ENCODE measurements at places on chromosomes 13 and 19.

GRCh38 chr13:102323505-102323904 is 78.3 kb downstream of the FGF14 start:
- DNase-seq = no peak

GRCh38 chr19:2906631-2907195 is 6.0 kb downstream of the ZNF57 start:
- DNase-seq = no peak

DNA sequence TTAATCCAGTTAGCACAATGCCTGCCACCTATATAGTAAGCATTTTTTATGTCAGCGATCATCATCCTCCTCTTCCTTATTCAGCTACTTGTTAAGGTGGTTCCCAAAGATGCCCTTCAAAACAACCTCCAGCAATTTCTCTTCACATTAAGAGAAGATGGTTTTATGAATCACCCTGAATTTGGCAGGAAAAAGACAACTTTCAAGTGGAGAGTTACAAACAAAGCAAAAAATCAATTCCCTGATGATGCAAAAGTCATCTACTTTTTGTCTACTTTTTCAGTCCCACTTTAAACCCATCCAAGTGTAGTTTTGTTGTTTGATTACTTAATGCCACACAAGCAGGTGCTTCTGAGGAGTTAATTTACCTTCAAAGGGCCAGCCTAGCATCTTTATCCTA is 139.1 kb upstream of the SERP2 start:
- DNase-seq = no peak

- no peak for DNase-seq
Observed at GRCh38 chr13:42814868-42815267, 33.5 kb downstream of the FAM216B start.

GRCh38 chr13:21364916-21365315 is 94.2 kb downstream of the ZDHHC20 start:
- no peak for DNase-seq

DNA sequence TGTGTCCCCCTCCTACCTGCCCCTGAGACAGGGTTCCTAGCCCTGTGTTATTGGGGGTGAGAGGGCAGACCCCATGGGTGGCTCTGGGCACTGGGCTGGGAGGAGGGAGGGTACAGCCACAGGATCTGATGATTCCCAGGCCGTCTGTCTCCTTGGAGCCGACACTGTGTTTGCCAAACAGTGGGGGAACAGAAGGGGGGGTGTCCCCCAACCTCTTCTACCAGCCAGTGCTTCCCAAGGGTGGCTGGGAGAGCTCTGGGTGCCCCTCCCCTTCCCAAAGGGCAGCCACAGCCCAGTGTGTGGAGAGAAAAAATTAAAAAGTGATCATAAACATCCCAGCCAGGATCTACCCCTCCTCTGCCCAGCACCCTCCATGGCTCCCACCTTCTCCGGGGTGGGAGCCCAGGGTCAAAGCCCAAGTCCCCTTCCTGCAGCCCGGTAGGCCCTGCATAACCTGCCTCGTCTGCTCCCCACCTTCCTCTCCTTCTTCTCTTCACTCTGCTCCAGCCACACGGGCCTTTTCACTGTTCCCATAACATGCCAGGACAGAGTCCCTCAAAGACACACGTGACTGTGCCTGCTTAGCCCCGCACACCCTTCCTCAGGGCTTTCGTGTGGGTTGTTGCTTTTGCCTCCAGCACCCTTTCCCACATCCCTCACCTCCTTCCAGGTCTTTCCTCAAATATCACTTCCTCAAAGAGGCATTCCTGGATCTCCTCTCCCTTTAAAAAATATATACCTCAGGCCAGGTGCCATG is 1.4 kb upstream of the PLIN4 start:
- no peak for DNase-seq

- DNase-seq = no peak
Observed at GRCh38 chr13:44293374-44293773, 80.2 kb upstream of the SERP2 start.

GRCh38 chr13:62377838-62378237 is 962.2 kb upstream of the PCDH20 start:
- no peak for DNase-seq

DNA sequence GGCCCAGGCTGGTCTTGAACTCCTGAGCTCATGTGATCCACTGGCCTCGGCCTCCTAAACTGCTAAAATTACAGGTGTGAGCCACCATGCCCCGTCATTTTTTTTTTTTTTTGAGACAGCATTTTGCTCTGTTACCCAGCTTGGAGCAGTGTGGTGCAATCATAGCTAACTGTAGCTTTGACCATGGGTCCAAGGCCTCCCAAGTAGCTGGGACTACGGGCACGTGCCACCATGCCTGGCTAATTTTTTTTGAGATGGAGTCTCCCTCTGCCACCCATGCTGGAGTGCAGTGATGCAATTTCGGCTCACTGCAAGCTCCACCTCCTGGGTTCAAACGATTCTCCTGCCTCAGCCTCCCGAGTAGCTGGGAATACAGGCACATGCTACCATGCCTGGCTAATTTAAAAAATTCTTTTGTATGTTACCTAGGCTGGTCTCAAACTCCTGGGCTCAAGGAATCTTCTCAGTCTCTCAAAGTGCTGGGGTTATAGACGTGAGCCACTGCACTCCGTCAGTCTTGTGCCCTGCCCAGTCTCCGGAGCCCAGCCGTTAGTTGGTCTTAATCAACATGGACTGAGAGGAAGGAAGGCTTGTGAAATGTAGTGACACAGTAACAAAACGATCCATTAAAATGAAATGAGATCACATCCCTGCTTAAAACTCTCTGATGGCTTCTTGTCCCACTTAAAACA is 1.4 kb upstream of the LRG1 start:
- no peak for DNase-seq

DNA sequence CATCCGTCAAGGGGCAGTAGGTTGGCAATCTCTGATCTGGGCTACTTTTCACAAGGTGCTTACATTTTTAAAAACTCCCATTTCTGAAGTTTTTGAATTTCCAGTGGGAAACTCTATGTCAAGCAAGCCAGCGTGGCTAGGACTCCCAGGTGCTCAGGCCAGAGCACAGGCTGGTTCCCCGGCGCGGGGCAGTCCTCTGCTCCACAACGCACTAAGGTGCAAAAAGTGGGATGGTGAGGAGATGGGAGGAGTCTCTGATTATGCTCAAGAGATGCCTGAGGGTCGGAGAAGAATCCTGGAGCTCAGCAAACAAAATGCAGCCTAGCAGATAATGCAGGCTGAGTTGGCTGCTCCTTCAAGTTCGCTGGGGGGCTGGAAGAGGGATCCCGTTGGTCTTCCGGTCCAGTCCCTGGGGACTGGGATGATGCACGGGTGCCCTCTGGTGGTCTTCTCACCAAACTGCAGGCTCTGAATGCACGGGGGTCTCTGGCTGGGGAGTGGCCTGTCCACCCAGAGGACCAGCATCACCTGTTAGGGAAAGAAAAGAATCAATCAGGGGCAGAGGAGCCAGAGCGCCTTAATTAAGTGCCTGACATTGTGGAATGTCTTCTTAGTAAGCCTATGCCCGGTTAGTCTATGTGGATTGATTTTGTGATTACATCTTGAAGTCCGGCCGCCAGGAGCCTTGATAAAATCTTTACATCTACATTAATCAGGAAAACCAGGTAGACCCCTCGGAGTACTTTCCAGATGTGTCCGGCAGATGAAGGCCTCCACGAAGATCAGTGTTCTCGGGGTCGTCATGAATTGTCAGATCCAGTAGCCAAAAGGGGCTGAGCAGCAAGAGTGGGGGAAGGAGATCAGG is 244.4 kb upstream of the MAB21L1 start:
- DNase-seq = peak; percentile 2

DNA sequence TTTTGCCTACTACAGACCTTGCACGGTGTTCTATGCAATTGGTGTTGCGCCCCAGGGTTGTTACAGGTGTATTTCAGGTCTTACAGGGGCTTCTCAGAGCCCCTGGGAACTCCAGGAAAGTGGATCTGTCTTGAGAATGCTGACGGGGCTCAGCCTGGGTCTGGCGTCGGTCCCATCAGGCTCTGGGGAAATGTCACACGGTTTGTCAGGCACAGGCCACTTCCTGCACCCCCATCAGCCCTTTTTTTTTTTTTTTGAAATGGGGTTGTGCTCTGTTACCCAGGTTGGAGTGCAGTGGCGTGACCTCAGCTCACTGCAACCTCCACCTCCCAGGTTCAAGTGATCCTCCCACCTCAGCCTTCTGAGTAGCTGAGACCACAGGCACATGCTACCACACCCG is 13.2 kb downstream of the CLEC4G start:
- no peak for DNase-seq

- DNase-seq = no peak
Observed at GRCh38 chr13:23741879-23742510, 147.2 kb downstream of the MIPEP start.

GRCh38 chr19:45040059-45040771 is 1.4 kb downstream of the CLASRP start:
- DNase-seq = peak; percentile 55

GRCh38 chr13:26910754-26911465 is 150.3 kb upstream of the GPR12 start:
- DNase-seq = no peak

DNA sequence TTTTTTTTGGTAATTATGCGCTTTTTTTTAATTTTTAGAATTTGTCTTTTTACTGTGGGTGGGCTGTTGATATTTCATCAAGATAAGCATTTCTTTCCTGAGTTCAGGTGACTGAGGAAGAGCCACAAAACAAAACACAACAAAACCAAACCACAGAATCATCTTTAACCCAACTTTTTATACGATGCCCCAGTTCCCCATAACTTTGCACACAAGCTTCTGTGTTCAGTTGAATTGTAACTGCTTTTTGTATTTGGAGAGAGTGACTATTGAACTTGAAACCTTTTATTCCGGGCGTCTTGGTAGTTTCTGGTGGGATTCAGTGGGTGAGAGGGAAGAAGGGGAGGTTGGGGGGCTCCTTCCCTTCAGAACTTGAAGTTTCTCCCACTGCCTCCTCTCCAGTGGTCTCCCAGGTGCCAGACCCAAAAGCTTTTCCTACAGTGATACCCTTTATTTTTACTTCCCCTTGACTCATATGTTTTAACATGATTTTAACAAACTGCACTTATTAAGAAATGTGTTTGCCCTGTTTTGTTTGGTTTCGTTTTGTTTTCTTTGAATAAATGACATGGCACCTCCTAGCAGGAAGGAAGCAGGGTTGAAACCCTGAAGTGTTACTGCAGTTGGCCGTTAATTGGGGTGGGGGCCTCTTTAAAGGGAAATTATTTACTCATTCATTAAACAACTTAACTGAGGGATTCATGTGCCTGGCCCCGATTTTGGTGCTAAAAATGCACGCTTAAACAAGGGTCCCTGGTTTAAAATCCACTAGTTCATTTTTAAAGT is 2.7 kb upstream of the CCDC97 start:
- no peak for DNase-seq

GRCh38 chr19:52343548-52343947 is 7.5 kb downstream of the ZNF610 start:
- no peak for DNase-seq

DNA sequence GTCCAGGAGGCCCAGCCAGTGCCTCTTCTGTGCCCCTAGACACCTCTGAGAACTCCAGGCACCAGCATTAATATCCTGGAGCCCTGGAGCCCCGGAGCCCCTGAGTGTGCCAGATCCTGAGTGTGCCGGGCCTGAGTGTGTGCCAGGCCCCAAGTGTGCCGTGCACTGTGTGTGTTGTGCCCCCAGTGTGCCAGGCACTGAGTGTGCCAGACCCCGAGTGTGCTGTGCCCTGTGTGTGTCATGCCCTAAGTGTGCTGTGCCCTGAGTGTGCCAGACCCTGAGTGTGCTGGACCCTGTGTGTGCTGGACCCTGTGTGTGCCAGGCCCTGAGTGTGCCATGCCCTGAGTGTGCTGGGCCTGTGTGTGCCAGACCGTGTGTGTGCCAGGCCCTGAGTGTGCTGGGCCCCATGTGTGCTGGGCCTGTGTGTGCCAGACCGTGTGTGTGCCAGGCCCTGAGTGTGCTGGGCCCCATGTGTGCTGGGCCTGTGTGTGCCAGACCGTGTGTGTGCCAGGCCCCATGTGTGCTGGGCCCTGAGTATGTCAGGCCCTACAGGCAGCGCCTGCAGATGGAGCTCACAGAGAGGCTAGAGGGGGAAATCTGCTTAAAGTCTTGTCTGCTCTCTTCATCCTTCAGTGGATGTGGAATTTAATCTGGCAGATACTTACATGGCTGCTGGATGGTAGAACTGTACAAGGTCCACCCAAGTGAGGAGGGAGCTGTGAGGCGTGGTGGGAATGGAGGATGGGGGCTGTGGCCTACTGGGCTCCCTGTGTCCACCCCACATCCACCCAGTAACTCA is 53.9 kb downstream of the C13orf46 start:
- no peak for DNase-seq

DNA sequence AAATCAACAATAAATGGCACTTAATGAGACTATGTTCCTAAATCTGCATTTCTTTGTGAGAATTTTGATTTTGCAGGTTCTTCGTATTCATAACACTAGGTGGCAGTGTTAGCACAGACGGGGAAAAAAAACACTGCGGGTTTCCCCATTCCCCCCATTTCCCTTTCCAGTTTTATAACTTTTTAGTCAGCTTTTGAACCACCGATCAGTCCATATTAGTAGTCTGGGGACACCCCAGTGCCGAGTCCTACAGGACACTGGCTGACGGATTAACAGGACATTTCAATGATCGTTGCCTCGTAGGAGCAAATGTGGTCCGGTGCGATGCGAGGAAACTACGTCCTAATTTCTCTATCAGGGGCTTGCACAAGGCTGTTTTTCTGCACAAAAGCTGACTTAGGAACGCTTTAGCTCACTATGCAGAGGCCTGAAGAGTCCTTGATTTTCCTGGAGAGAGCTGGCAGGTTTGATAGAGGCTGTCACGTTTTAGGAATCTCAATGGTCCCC is 234.3 kb downstream of the LMO7 start:
- peak; percentile 44 for DNase-seq

DNA sequence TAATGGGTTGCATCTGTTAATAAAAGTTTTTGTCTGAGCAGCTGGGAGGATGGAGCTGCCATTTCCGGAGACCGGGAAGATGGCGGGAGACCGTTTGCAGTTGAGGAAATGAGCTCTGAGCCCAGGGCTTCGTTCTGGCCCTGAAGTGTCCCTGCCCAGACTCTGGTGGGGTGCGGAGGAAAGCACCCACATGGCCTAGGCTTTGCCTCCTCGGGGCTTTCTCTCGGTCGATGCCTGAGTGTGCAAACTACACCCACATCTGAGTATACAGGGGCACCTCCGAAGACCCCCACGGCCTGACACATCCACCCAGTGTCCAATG is 15.6 kb upstream of the NANOS3 start:
- peak; percentile 26 for DNase-seq

- DNase-seq = no peak
Observed at GRCh38 chr19:2181633-2181997, 17.9 kb downstream of the DOT1L start.

- DNase-seq = no peak
Observed at GRCh38 chr13:108621462-108621861, 7.9 kb upstream of the MYO16 start.
